Fibroblast of skin of back (primary cell): ENCODE measurements at places on chromosomes 13 and 19.

- no peak for DNase-seq
These were observed 49.5 kb downstream of the PCDH8 start for GRCh38 chr13:52798770-52799430.

DNA sequence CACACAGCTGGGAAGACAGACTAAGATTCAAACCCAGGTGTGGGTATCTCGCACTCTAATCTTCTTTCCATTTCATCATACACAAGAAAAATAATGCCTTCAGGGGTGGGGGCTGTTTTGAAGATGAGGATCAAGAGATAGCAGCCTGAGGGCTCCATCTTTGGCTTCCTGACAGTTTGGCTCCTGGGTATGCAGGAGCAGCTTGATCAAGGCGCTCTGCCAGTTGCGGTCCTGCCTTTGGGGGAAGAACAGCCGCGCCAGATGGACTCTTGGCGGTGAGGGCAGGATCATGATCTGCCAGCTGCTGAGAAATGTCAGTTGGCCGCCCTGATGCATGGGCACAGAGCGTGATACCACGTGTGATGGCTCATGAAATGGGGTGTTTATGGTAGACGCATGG is 119.1 kb downstream of the IER2 start:
- DNase-seq = no peak

DNA sequence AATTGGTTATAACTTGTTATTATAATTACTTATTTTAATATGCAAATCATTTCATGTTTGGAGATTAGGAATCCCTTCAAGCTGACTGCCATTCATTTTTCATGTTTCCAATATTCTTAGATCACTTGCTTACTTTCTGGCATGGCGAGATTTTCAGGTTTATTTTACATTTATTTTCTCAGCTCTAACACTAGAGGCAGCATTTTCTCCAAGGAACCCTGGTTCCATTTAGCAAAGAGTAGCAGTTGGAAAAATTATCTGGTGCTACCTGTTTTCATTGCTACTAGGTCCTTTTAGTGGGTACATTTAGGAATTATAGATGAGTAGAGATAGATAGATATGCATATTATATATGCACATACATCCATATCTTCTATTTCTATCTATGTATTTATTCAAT is 90.9 kb upstream of the TRPC4 start:
- DNase-seq = no peak

- no peak for DNase-seq
These were observed 5.9 kb downstream of the ADGRE2 start for GRCh38 chr19:14772467-14772866.

GRCh38 chr13:43240278-43240677 is 216.9 kb downstream of the DNAJC15 start:
- no peak for DNase-seq
